ENCODE measurements at places on chromosomes 13 and 19. TPM values are rescaled to one million over a fixed set of nuclear protein-coding genes. Genes with fewer than 3 reads are reported as not detected.

The IGFL4 gene
- 0.20 TPM for total RNA-seq

The PSG1 gene
- not detected for total RNA-seq

The HTR2A gene
- total RNA-seq: not detected

The ZNF724 gene
- 59.0 TPM for total RNA-seq

The ONECUT3 gene
- total RNA-seq: not detected

- H3K4me1 ChIP-seq: peaks cover 2% of the 10 kb centered on the region
- H3K27me3 ChIP-seq: no peaks in the 10 kb centered on the region
- no peak overlapping the region for H3K4me3 ChIP-seq
Observed at GRCh38 chr13:113404366-113404722, 40.4 kb upstream of the GRTP1 start.

DNA sequence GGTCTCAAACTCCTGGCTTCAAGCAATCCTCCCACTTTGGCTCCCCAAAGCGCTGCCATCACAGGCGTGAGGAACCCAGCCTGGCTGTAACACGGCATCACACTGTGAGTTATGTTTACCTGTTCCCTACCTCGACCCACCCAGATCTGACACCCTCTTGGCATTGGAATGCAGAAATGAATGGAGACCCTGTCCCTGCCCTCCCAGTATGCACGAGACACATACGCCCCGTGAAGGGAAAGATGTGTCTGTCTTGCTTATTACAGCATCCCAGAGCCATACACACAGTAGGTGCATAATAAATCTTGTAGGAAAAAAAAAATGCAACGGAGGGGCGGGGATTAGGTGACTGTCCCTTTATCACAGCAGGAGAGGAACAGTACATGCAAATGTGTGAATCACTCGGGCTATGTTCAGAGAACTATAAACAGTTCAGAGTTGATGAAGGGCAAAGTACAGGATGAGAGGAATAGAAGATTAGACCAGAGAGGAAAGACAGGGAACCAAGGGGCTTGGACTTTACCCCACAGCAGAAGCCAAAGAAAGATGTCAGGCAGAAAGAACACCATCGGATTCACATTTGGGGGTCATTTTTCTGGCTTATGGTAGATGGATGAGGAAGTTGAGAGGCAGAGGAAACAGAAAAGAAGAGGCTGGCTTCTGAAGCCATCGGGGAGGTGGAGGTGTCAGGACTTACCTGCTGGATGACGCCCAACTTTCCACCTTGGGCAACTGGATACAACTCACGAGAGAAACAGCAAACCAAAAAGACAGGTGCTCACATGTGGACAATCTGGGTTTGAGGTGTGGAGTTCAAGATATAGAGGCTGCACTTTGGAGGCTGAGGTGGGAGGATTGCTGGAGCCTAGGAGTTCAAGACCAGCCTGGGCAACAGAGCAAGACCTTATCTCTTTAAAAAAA is 94.3 kb downstream of the INSR start:
- H3K4me3 ChIP-seq: peak overlapping the region; percentile 68
- DNase-seq: no peak
- no peaks in the 10 kb centered on the region for H3K27me3 ChIP-seq
- H3K36me3 ChIP-seq: no peaks in the 10 kb centered on the region
- peaks cover 26% of the 10 kb centered on the region for H3K4me1 ChIP-seq
- H3K27ac ChIP-seq: peak overlapping the region; percentile 2

DNA sequence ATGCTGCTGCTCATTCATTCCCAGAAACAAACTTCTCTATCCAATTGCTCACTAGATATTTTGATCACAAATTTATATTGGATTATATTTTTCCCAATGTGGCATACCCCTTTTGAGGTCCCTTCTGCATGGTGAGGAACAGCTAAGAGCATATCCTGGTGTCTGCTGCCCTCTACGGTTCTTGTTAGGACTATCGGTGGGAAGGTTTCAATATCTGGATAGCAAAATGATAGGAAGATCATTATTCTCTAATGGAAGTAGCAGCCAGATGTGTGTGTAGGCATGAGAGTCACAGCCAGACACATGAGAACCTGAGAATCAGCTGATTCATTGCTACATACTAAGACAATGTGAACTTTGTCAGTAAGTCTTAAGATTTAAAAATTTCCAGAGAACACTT is 1422.4 kb upstream of the MIR17HG start:
- H3K27ac ChIP-seq: no peak overlapping the region
- no peak overlapping the region for H3K4me3 ChIP-seq
- H3K4me1 ChIP-seq: peaks cover 14% of the 10 kb centered on the region
- peak; percentile 28 for DNase-seq

GRCh38 chr19:10713317-10713716 is 4.6 kb upstream of the DNM2 start:
- peaks cover 8% of the 10 kb centered on the region for H3K4me1 ChIP-seq
- H3K36me3 ChIP-seq: peaks cover 15% of the 10 kb centered on the region
- no peak for DNase-seq
- H3K27ac ChIP-seq: 0 out of 2 replicates have a peak overlapping the region, but pooled peaks have one; percentile 36
- H3K27me3 ChIP-seq: no peaks in the 10 kb centered on the region

DNA sequence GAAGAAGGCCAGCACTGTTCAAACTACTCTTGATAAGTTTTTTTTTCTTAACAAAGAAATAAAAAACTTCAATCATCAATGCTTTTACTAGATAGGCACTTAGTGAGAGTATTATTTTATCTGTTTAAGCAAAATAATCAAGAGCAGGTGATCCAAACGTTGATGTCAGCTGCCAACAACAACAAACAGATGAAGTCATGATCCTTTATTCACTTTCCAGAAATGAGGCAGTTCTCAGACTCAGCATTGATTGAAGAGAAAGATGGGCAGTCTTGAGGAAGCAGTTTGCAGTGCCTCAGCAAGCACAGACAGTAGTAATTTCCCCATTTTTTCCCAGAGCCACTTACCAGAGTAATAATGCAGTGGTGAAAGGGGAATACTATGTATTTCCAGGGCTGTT is 38.4 kb upstream of the CSNK1A1L start:
- H3K27ac ChIP-seq: no peak overlapping the region
- H3K36me3 ChIP-seq: no peaks in the 10 kb centered on the region
- no peaks in the 10 kb centered on the region for H3K27me3 ChIP-seq
- no peaks in the 10 kb centered on the region for H3K4me1 ChIP-seq
- DNase-seq: no peak

- DNase-seq: no peak
- no peaks in the 10 kb centered on the region for H3K4me1 ChIP-seq
- H3K36me3 ChIP-seq: peaks cover 65% of the 10 kb centered on the region
Observed at GRCh38 chr19:4425537-4425936, 23.1 kb downstream of the CHAF1A start.

- no peak overlapping the region for H3K4me3 ChIP-seq
- DNase-seq: no peak
- peaks cover 12% of the 10 kb centered on the region for H3K27me3 ChIP-seq
- H3K4me1 ChIP-seq: no peaks in the 10 kb centered on the region
- peaks cover 4% of the 10 kb centered on the region for H3K36me3 ChIP-seq
Observed at GRCh38 chr19:56321989-56322440, 7.4 kb upstream of the ZSCAN5A start.

Data from WTC11 (cell line).